Kidney (tissue), 22 donors: ENCODE measurements at places on chromosomes 4 and X.

- DNase-seq = no peak
Observed at GRCh38 chrX:133543654-133544053, 128.4 kb upstream of the GPC4 start.

DNA sequence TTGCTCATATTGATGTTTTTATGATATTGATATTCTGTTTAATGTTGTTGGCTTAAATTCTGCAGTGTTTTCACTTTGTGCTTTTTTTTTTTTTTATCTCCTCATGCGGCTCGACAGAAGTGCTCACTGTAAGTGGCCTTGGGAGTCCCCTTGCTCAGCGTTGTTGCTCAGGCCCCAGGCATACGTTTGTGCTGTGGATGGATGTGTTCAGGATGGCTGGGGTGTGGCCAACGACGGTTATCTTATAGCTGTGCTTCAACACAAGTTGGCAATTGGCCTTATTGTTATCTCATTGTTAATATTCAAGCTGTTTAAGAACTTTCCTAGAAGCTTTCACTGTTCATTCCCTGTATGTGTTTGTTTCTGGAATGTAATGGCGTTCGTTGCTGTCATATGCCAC is 36.4 kb upstream of the CLCN4 start:
- no peak for DNase-seq

DNA sequence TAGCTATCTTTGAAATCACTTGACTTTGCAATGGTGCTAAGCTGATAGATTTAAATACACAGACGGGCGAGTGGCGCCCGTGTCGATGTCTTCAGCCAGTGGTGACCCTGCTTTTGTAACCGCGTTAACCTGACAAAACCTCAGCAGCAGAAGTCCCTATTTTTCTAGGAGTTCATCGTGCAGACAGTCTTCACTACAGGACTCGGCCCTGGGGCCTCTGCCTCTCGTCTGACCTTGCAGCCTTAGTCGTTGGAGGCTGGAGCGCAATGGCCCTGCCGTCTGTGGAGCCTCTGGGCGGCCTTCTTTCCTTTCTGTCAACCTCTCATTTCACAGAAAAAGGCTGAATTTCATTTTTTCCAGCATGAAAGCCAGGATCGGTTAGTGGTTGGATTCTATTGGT is 57.9 kb downstream of the CPLX1 start:
- no peak for DNase-seq

- peak; percentile 56 for DNase-seq
Observed at GRCh38 chrX:44871931-44872820, 812 bp upstream of the KDM6A start.

DNA sequence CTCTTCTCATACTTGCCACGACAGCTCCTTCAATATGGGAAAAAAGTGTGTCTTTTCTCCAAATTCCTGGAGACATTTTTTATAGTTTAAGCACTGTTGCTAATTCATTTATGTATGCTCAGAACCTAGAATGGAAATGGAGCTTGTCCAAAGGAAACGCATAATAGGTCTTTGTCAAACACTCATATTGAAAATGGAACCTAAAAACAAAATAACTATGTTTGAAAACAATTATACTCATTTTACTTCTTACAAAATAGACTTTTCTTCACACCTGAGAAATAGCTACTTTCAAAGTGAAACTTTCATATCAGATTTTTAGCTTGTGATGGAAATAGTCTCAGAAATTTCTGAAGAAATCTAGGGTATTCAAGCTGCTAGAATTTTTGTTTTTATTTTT is 529.7 kb upstream of the BOD1L1 start:
- DNase-seq = no peak

DNA sequence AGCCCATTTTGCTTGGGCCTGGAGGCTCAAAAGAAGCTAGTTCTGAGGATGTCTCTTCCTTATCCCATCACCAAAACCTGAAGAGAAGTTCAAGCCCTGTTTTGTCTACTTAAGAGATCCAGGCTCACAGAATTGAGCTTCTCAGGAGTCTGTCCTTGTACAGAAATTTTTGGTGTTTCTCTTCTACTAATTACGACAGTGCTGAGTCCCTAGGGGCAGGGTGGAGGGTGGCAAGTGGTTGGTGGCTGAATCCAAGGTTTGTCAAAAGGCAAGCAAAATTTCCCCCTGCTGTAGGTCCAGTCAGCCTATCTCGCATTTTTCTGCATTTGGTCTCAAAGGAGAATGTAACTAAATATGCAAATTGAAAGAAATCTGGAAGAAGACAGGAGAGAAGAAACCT is 377.9 kb downstream of the SMARCA1 start:
- DNase-seq = no peak

- DNase-seq = no peak
Observed at GRCh38 chr4:150258569-150258968, 180.3 kb downstream of the DCLK2 start.

DNA sequence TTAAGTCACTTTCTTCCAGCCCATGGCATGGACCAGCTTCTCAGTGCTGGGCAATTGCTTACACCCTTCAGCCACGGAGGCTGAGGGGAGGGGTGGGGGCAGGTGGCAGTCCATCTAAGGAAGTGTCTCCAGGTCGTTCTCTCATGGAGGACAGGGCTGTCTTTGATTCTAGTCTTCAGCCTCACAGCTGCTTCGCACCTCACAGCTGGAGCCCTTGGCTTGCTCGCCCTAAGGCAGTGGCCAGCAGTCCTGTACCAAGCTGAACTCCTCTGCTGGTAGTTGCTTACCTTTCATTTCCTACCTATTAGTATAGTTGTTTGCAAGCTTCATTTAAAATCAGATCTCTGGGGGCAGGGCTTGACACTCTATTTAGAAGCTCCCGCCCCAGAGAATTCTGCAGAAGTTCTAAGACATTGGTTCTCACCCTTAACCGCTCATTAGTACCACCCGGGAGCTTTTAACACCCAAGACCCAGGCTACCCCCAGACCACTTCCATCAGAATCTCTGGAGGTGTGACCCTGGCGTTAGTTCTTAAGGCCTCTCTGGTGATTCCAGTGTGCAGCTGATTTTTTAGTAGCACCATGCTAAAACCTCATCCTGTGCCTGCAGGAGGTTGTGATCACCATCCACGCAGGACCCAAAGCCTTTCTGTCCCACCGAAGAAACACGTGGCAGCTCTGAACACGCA is 386.8 kb downstream of the UNC5C start:
- DNase-seq = no peak

DNA sequence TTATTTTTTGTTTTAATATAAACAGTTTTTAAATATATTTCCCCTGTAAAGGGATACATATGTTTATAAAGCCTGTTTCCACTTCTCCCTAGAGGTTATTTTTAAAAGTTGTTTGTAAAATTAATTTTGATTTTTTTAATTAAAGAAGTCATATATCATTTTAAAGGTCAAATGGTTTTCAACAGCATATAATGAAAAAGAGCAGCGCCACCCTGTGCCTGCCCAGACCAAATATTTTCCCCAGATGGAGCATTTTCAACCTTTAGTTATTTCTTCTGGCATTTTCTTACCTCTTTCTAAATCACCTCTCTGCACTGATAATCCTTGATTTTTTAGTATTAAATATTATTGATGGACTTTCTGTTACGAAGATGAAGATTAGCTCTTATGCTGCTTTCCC is 21.0 kb downstream of the MSX1 start:
- DNase-seq = no peak

- DNase-seq = no peak
Observed at GRCh38 chr4:119653990-119654389, 25.4 kb upstream of the PDE5A start.

DNA sequence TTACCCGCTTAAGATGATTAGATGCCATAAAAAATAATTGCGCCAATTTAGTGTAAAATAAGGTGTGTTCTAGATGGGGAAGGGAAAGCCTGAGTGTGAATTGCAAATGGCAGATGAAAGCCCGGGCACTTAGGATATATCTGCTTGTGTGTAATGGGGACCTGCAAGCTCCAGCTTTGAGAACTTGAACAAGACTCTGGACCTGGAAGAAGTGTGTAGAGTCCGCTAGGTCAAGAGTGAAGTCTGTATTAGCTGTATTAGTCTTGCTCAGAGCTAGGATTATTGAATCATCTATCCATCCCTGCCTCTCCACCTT is 4.2 kb downstream of the NEUROG2 start:
- DNase-seq = no peak

- DNase-seq = no peak
Observed at GRCh38 chr4:174714393-174715211, 114.4 kb downstream of the GLRA3 start.

DNA sequence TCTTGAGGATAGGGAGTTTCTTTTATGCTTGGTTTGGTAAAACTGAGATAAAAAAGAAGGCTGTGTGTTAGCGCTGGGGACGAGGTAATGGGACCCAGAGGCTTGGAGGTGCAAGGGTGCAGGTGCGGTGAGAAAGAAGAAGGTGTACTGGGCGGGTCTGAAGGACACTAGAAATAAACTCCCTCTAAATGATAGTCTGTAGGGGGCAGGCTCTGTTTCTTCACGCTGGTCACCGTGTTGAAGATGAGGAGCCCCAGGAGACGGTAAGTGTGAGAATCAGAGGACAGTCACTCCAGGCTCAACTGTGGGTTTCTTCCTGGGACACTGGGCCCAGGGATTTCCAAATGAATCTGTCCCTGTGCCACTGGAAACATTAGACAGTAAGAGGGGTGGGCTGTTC is 131.4 kb downstream of the SORBS2 start:
- DNase-seq = no peak
